ENCODE measurements at places on chromosomes 1 and 21. TPM values are rescaled to one million over a fixed set of nuclear protein-coding genes. Genes with fewer than 3 reads are reported as not detected.

Gene HSF2BP
- 3.1 TPM for total RNA-seq

Gene CAPN8
- not detected for total RNA-seq

Gene RGS8
- not detected for total RNA-seq

Gene PHC2
- total RNA-seq: 44.5 TPM

Gene MTF1
- 3.9 TPM for total RNA-seq

Gene CD5L
- not detected for total RNA-seq

Gene LRRC42
- 17.1 TPM for total RNA-seq

Gene TRNP1
- 32.6 TPM for total RNA-seq

Gene TPTE
- not detected for total RNA-seq

GRCh38 chr1:32265846-32266245, 14.8 kb downstream of the LCK start:
- H3K27me3 ChIP-seq: no peaks in the 10 kb centered on the region
- no peak for DNase-seq
- H3K36me3 ChIP-seq: no peaks in the 10 kb centered on the region
- H3K4me3 ChIP-seq: no peak overlapping the region

DNA sequence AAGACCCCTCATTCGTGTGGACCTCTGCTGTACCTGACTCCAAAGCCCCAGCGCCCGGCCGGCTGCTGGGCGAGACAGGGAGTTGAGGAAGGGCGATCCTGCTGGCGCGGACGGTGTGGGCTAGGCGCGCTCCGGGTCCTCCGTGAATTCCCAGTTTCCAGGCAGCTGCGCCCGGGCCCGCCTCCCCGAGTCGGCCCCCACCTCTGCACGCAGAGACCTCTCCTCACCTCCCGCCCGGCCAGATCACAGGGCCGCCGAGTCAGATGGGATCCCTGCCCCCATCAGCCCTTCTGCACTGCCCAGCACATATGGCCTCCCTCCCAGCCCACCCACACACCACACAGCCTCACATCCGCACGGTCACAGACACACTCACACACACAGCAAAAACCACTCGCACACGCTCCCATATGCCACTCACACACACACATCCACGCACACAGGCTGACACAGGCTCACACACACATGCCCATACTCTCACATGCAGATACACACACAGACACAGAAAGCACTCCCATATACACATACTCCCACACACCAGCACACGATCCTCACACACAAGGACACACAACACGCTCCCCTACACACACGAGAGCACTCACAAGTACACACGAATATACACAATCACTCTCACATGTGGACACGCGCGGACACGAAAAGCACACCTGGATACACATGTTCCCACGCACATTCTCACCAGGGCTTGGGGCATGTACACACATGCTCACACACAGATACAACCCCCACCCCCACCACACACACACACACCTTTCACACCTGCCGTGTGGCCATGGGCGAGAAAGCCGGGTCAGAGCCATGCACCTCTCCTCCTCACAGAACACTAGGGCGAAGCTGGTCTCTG, 7.2 kb upstream of the GUCA2B start:
- H3K27me3 ChIP-seq: no peaks in the 10 kb centered on the region
- peaks cover 12% of the 10 kb centered on the region for H3K4me1 ChIP-seq
- no peak overlapping the region for H3K4me3 ChIP-seq
- H3K27ac ChIP-seq: no peak overlapping the region
- DNase-seq: no peak

DNA sequence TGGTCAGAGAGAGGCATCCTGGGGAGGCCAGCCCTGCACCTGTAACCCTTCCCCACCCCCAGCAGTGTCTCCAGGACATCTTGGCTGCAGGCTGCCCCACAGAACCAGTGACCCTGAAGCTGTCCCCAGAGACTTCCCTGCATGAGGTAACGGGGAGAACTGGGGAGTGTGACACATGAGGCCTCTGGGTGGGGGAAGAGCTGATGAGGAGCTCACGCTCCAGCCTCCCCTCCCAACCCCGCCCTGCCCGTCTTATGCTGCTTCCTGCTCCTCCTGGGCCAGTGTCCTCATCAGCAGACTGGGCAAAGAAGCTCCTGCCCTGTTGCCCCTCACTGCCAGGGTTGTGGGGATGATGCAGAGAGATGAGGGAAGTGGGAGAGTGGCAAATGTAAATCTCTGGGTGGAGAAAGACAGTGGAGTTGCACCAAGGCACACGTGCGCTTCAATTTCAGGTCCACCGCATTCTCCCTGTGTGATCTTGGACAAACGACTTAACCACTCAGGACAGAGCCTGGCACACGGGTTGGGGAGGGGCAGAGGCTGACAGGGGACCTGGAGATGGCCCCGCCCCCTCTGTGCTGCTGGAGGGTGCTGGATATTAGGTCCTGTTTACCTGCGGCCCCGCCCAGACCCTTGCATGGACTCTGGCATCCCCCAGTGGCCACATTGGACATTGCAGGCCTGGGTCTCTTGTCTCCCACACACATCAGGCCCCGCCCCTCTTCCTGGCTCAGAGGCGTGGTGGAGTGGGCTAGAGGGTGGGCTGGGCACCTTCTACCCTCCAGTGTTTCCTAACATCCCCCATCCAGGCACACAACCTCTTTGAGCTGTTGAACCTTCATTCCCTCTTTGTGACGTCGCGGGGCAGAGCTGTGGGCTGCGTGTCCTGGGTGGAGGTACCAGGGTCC, 12.3 kb downstream of the CLCNKB start:
- H3K36me3 ChIP-seq: no peaks in the 10 kb centered on the region
- H3K27me3 ChIP-seq: no peaks in the 10 kb centered on the region
- H3K4me1 ChIP-seq: peaks cover 7% of the 10 kb centered on the region
- H3K27ac ChIP-seq: no peak overlapping the region

DNA sequence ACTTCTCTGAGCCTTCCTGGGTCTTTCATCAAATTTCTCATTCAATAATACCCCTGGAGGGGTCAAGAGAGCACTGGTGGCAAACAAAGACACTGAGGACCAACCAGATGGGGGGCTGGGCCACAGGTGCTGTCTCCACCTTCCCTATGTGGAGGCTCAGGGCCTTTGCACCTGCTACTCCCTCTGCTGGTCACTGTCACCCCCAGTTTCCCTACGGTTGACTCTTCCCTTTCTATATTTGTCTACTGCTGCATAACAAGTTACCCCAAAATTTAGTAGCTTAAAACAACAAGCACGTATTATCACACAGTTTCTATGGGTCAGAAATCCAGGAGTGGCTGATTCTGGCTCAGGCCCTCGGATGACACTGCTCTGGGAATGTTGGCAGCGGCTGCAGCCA, 138.8 kb upstream of the RUNX3 start:
- no peak overlapping the region for H3K4me3 ChIP-seq
- no peaks in the 10 kb centered on the region for H3K27me3 ChIP-seq
- no peak for DNase-seq
- H3K4me1 ChIP-seq: no peaks in the 10 kb centered on the region
- H3K27ac ChIP-seq: no peak overlapping the region
- no peaks in the 10 kb centered on the region for H3K36me3 ChIP-seq

- H3K4me3 ChIP-seq: no peak overlapping the region
- H3K27ac ChIP-seq: no peak overlapping the region
- H3K4me1 ChIP-seq: peaks cover 15% of the 10 kb centered on the region
- H3K36me3 ChIP-seq: no peaks in the 10 kb centered on the region
Observed at GRCh38 chr1:1925437-1926345, 6.6 kb upstream of the TMEM52 start.

DNA sequence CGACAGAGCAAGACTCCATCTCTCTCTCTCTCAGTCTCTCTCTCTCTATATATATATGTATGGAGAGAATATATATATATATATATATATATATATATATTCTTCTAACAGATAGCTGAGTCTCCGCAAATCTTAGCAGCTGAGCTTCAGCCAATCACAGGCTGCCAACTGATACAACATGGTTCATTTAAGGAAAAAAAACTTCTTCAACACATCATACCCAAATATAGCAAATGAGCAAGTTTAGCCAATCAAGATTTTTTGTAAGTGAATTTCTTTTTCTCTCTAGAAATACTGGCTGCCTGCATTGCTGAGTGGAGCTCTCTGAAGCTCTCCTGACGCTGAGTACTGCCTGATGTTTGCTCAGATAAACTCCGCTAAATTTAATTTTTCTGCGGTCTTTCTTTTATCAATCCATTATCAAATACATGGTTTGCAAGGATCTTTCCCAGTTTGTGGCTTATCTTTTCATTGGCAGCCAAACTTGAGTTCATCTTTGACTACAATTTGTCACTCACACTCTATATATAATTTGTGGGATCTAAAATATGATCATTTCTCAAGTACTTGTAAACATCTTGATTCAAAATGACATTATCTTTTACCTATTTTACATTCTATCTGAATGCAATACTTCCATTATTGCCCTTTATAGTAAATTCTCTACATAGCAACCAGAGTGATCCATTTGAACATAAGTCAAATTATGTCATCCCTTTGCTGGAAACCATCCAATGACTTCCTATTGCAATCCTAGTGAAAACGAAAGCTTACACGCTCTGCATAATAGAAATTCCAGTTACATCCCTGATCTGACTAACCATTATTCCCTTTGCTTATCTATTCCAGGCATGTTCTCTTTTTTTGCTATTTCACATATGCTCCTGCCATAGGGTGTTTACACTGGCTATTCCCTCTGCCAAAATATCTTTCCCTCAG, 2131.7 kb downstream of the MRPL39 start:
- no peak for DNase-seq
- no peaks in the 10 kb centered on the region for H3K27me3 ChIP-seq
- H3K36me3 ChIP-seq: no peaks in the 10 kb centered on the region
- H3K4me1 ChIP-seq: no peaks in the 10 kb centered on the region
- H3K27ac ChIP-seq: no peak overlapping the region
- H3K4me3 ChIP-seq: no peak overlapping the region

- H3K27ac ChIP-seq: no peak overlapping the region
- peaks cover 6% of the 10 kb centered on the region for H3K36me3 ChIP-seq
- H3K27me3 ChIP-seq: no peaks in the 10 kb centered on the region
Observed at GRCh38 chr1:211753649-211754251, 76.8 kb downstream of the LPGAT1 start.

DNA sequence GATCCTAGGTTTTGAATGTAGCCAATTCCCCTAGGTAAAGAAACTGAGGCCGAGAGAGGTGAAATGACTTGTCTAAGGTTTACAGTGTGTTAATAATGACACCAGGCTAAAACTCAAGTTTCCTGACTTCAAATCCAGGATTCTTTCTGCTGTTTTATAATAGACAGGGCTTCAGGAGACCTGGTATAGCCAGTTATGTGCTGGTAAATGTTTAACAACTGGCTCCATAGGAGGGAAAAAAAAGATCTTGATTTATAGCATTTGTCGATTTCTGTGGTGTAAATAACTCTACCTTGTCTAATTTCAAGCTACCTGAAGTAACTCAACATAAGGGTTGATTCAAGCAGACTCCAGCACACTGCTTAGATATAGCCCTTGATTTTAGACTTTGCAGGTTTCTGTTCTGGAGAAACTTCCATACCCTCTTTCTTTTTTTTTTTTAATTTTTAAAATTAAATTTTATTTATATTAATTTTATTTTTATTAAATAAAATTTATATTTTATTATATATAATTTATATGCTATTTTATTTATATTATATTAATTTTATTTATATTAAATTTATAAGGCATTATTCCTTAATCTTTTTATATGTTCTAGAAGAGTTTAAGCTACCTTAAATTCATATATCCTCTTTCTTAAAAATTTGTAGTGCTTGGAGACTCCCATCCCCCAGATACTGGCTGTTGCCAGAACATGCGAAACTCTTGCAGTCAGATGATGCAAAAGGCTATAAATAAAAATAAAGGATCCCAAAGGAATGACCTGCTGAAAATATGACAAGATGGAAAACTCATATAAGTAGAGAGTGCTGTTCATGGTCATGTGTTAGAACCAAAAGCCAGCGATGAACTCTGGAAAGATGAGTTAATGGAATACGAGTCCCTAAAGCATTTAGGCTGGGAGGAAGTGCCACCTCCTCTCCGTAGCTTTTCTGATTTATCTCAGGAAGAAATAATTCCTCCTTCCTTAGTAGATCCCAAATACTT, 35.4 kb upstream of the SRSF10 start:
- no peak overlapping the region for H3K4me3 ChIP-seq
- no peak for DNase-seq
- H3K36me3 ChIP-seq: no peaks in the 10 kb centered on the region
- H3K27me3 ChIP-seq: no peaks in the 10 kb centered on the region
- H3K4me1 ChIP-seq: peaks cover 51% of the 10 kb centered on the region

GRCh38 chr1:190022709-190023108, 455.0 kb downstream of the BRINP3 start:
- H3K4me3 ChIP-seq: no peak overlapping the region
- H3K36me3 ChIP-seq: no peaks in the 10 kb centered on the region
- no peak overlapping the region for H3K27ac ChIP-seq
- DNase-seq: no peak
- no peaks in the 10 kb centered on the region for H3K4me1 ChIP-seq

GRCh38 chr1:234313171-234313570, 60.1 kb upstream of the COA6 start:
- H3K4me3 ChIP-seq: no peak overlapping the region
- H3K27ac ChIP-seq: no peak overlapping the region
- H3K4me1 ChIP-seq: peaks cover 11% of the 10 kb centered on the region
- no peaks in the 10 kb centered on the region for H3K36me3 ChIP-seq

GRCh38 chr1:89918794-89919155, 76.1 kb upstream of the ZNF326 start:
- no peaks in the 10 kb centered on the region for H3K27me3 ChIP-seq
- no peak for DNase-seq
- no peaks in the 10 kb centered on the region for H3K36me3 ChIP-seq
- H3K27ac ChIP-seq: no peak overlapping the region
- no peak overlapping the region for H3K4me3 ChIP-seq

DNA sequence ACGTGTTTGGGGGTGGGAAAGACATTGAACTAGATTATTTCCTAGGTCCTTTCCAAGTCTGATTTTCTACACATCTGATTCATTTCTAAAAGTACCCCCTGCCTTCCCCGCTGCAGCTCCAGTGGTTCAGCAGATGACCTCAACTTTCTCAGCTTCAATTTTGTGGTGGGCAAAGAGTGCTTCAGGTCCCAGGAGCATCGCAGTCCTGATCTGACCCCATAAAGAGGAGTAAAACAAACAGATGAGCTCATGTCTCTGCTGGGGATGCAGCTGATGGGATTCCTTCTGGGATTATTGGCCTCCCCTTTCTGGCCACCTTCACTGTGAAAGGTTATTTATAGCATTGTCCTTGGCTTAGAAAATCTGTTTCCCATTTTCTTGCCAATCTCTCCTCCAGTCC, 337.0 kb upstream of the PLXNA2 start:
- no peaks in the 10 kb centered on the region for H3K36me3 ChIP-seq
- H3K4me1 ChIP-seq: no peaks in the 10 kb centered on the region
- no peak for DNase-seq
- no peak overlapping the region for H3K4me3 ChIP-seq

- H3K36me3 ChIP-seq: no peaks in the 10 kb centered on the region
- H3K4me1 ChIP-seq: no peaks in the 10 kb centered on the region
- no peaks in the 10 kb centered on the region for H3K27me3 ChIP-seq
- H3K4me3 ChIP-seq: no peak overlapping the region
Observed at GRCh38 chr21:32549440-32549839, 35.9 kb downstream of the TCP10L start.

Data from body of pancreas (tissue), 4 donors.